Stimulated activated CD8-positive, alpha-beta memory T cell treated with anti-CD3 and anti-CD28 coated beads, Interleukin-15, amount 100 ng/mL, for 1 hour (primary cell): ENCODE measurements at places on chromosomes 11 and 22.

DNA sequence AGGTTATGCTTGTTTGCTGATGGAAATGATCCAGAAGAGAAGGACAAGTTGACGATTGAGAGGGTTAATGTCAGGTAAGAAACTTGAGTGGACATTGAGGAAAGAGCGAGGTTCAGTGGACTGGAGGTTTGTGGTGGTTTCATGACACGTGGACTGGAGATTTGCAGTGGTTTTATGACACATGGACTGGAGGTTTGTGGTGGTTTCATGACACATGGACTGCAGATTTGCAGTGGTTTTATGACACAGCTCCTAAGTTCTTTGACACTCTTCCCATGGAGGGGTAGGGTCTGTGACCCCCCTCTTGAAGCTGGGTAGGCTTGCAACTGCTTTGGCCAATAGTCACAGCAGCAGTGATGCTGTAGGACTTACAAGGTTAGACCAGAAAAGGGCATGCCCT lies 5.4 kb upstream of the MAPK8IP2 start:
- DNase-seq: no peak

GRCh38 chr11:60869451-60869825 lies 2.1 kb downstream of the ZP1 start:
- DNase-seq: no peak

DNA sequence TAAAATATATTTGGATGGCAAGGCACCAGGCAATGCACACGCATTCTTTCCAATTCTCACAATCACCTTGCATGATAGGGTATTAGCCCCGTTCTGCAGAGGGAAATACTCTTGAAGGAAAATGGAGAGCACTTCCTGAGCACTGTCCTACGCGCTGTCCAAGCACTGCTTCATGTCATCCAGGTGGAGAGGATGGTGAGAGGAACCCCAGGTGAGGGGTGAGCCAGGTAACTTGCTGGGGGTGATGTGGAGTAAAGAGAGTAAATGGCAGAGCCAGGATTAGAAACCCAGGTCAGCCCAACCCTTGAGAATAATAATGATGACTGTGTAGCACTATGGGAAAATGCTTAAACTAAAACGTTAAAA lies 711 bp upstream of the PACSIN2 start:
- no peak for DNase-seq

GRCh38 chr22:44187652-44188230 lies 7.0 kb downstream of the PARVG start:
- no peak for DNase-seq

- no peak for DNase-seq
Measured at GRCh38 chr11:78030429-78031325, 7.6 kb upstream of the KCTD14 start.

DNA sequence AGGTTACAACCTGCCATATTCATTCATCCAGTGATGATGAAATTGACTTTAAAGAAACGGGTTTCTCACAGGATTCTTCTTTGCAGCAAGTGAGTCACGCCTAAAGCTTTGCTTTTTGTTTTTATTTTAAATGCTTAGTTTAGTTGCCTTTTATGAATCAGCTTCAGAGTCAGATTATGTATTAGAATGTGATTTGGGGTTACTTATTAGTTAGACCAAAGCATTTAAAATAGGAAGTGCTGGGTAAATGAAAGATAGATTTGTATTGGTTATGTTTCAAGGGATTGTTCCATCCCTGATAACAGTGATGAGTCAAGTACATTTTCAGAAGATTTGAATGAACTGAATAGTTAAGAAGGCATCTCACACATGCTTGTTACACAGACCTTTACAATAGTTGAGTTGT lies 101.3 kb upstream of the GAL start:
- DNase-seq: no peak

- no peak for DNase-seq
Measured at GRCh38 chr11:125074511-125075241, 11.6 kb downstream of the SLC37A2 start.

GRCh38 chr11:121456151-121456550 lies 3.4 kb upstream of the SORL1-AS1 start:
- no peak for DNase-seq

DNA sequence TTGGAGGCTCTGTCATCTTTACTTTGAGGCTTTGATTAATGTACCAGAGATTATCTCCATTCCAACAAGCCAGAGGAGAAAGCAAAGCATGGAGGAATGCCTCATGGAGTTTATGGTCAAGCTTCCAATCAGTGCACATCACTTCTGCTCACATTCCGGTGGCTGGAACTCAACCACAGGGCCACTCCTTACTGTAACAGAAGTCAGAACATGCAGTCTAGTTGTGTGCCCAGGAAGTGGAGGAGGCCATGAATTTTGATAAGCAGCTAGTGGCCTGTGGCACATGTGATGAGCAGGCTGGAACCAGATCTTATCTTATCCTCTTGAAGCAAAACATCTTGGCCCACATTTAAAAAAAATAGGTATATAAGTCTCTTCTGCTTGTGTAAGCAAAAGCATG lies 258.9 kb upstream of the ARHGAP20 start:
- no peak for DNase-seq

- no peak for DNase-seq
Measured at GRCh38 chr11:88308576-88308975, 29.0 kb downstream of the CTSC start.

DNA sequence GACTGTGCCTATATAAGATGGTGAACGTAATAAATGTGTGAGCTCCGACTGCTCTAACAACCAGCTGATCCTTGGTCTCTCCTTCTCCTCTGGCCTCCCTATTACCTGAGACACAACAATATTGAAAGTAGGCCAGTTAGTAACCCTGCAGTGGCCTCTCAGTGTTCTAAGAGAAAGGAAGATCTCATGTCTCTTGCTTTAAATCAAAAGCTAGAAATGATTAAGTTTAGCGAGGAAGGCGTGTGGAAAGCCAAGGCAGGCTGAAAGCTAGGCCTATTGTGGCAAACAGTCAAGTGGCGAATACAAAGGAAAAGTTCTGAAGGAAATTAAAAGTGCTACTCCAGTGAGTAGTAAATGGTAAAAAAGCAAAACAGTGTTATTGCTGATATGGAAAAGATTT lies 39.5 kb downstream of the HIPK3 start:
- DNase-seq: no peak

- DNase-seq: no peak
Measured at GRCh38 chr11:22163394-22163797, 29.5 kb upstream of the ANO5 start.

DNA sequence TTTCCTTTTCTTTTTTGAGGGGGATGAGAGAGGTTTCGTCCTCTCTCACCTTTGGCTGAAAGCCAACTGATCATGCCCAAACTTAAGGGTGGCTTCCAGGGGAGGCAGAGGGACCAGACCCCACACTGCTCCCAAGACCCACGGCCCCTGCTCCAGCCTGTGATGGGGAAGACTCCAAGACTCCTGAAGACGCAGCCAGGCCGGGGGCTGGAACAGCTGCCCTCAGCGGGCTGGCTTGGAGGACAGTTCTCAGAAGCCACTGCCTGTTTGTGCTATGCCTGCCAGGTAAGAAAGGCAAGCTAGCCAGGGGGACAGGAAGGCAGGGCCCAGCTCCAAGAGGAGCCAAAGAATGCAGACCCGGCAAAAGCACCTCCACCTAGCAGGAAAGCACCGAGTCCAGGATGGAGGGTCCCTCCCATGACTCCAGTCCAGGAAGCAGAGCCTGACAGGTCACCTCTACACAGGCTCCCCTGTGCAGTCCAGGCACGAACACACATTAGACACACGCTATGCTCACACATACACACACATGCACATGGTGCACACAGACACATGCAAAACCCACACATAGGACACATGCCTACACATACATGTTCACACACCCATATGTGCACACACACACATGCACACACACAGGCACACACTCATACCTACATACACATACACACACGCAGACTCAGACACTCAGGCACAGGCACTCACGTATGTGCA lies 31.3 kb downstream of the GNB1L start:
- DNase-seq: no peak

GRCh38 chr22:40757071-40757470 lies 62.1 kb downstream of the SLC25A17 start:
- DNase-seq: no peak

DNA sequence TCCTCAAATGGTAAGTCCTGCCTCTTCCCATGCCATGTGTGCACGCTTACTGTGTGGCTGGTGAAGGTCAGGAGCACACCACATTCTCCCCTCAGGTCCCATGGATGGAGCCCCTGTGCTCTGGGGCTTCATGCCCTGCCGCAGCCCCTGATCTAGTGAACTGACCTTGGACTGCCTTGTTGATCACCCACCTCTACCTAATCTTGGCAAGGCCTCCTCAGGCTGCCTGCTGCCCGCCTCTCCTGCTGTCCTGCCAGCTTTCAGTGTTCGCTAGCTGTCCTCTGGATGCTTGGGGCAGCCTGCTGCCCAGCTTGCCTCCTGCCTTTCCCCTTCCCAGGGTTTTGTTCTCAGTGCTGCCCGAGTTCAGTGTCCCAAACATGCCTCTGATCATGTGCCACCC lies 38.1 kb downstream of the CABIN1 start:
- no peak for DNase-seq

DNA sequence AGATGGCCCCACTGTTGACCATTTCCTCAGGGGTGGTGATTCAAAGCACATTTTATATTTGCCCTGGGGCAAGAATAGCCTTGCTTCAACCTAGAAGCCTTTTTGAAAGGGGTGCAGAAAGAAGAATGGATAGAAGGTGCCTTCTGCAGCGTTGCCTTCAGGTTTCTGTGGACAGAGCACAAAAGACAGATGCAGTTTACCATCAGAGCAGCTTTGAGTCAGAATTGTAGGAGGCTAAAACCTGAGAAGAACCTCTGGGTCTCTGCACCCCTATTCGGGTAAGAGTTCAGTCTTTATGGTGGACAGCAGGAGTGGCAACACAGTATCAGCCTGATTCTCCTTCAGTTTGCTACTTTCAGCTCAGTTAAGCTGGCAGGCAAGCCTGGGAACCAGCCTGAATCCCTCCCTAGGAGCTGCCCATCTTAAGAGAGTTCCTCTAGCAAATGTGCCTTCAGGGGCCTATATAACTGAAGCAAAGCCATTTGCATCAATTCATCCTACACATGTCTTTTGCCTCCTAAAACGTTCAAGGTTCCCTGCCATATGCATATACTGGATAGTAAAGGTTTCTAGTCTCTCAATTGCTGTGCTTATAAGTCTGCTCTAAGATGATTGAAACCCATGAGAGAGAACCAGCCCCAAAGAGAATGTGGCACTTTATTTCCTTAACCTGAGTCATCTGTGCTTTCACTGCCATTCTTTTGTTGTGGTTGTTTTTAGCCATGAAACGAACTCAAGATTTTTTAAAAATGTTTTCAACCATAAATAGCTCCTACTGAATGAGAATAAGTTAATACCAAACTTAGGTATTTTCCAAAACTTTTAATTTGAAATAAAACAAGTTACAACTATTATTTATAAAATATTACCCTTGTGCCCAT lies 123.0 kb downstream of the TRIM44 start:
- DNase-seq: no peak

GRCh38 chr22:24088816-24089215 lies 77.7 kb downstream of the CABIN1 start:
- no peak for DNase-seq

GRCh38 chr11:73323464-73323863 lies 15.4 kb downstream of the ARHGEF17 start:
- DNase-seq: no peak

- no peak for DNase-seq
Measured at GRCh38 chr11:33670250-33671011, 30.2 kb downstream of the C11orf91 start.

DNA sequence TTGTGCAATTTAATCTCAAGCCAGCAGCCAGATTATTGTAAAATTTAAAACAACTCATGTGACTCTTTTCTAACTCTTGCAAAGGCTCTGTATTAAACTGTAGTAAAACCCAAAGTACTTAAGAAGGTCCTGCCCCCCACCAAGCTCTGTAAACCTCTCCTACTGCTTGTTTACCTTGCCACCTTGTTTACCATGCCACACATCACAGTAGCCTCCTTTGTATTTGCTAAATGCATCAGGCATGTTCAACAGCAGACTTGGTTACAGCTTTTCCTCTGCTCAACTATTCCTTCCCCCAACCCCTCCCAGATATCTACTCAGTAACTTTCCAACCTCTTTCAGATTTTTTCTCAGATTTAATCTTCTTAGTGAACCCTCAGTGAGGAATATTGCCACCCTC lies 861.6 kb downstream of the METTL15 start:
- no peak for DNase-seq

DNA sequence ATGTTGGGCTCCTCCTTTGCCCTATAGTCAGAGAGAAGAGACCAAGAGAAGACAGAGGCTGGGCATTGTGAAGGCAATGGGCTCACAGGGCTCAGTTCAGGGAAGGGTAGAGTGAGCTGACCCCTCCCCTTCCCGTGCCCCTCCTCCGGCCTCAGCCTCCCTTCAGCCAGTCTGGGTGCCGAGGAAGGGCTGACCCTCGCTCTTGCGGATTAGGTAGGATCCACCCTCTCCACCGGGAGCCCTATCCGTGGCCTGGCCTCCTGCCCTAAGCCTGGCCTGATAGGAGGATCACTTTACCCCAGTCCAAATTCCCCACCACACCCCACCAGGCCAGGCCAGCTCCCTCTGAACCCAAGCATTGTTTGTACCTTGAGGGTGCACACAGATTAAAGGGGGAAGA lies 1.8 kb upstream of the PPP1R14B start:
- DNase-seq: no peak

- DNase-seq: no peak
Measured at GRCh38 chr11:122069707-122070360, 46.2 kb downstream of the BLID start.

- DNase-seq: no peak
Measured at GRCh38 chr11:1746511-1746931, 3.9 kb downstream of the IFITM10 start.

DNA sequence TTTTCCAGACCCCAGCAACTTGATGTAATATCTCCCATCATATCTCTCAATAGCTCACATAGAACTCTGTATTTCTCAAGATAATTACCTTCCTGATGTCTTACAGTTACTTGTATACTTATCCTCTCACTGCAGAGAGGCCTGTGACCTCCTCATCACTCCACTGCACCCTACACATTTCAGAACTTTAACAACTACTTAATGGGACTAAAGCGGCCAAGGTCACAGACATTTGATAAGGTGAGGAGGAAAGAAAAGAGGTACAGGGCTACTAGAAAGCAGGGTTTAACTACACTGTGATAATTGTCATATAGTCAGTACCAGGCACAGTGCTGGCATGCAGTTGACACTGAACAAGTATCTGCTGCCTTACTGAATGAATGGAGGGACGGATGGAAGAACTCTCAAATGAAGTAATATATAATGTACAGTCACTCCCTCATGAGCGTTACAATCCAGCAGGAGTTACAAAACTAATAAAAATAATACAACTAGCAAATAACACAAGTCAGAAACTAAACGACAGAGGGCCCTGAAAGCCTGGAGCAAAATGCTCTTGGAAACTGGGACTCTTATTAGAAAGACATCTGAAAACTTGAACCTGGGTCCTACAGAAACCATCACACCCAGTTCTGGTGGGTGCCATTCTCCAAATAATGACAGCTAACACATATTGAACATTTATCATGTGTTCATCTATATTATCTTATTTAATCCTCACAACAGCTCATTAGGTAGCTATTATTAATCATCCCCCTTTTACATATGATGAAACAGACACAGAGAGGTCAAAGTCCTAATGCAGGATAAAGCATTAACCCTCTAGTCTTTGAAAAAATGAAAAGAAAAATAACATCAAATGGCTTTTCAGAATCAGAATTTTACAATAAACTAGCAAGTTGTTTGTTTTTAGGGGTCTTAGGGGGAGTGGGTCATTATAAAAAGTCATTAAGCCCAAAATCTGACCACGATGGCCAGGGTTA lies 14.3 kb downstream of the PI4KA start:
- DNase-seq: no peak
